A549 treated with DMSO at 1 μM for 4 hours (cell line): ENCODE measurements at places on chromosomes 5 and 9. TPM values are rescaled to one million over a fixed set of nuclear protein-coding genes. Genes with fewer than 3 reads are reported as not detected.

Gene IRGM
- 0.06 to 0.17 TPM (median 0.09 TPM) in 3 of 5 replicates, not detected in the others for total RNA-seq

Gene PPP1R26
- 15.0 to 20.1 TPM (median 19.0 TPM) in 5 replicates for total RNA-seq

Gene OR2K2
- total RNA-seq = not detected in 5 replicates

Gene ARL10
- total RNA-seq = 0.31 to 1.1 TPM (median 0.76 TPM) in 5 replicates

Gene TLE1
- total RNA-seq = 85.5 to 88.9 TPM (median 87.8 TPM) in 5 replicates

Gene OBP2B
- not detected in 5 replicates for total RNA-seq

Gene ABCA1
- 6.3 to 8.7 TPM (median 6.5 TPM) in 5 replicates for total RNA-seq

Gene MACIR
- total RNA-seq = 18.1 to 22.2 TPM (median 21.6 TPM) in 5 replicates

Gene MEIKIN
- total RNA-seq = not detected in 5 replicates

Gene HMCN2
- 0.03 to 0.17 TPM (median 0.09 TPM) in 3 of 5 replicates, not detected in the others for total RNA-seq

Gene AIF1L
- 1.2 to 1.5 TPM (median 1.3 TPM) in 5 replicates for total RNA-seq

Gene MYMK
- total RNA-seq = not detected in 5 replicates

Gene PCDHGB1
- 1.6 to 2.1 TPM (median 1.8 TPM) in 5 replicates for total RNA-seq

Gene ENG
- 0.09 to 0.34 TPM (median 0.14 TPM) in 5 replicates for total RNA-seq

Gene SUB1
- total RNA-seq = 185 to 303 TPM (median 260 TPM) in 5 replicates

Gene PTCH1
- 2.6 to 4.4 TPM (median 3.1 TPM) in 5 replicates for total RNA-seq

Gene DPYSL3
- total RNA-seq = 17.5 to 21.1 TPM (median 17.5 TPM) in 5 replicates

Gene ADGRD2
- not detected in 5 replicates for total RNA-seq

Gene SPIN1
- total RNA-seq = 37.5 to 46.4 TPM (median 44.5 TPM) in 5 replicates

Gene SLC6A18
- not detected in 5 replicates for total RNA-seq

Gene IFNK
- not detected in 5 replicates for total RNA-seq

Gene MLANA
- not detected in 5 replicates for total RNA-seq

Gene SOX30
- 0.03 to 0.05 TPM in 2 of 5 replicates, not detected in the others for total RNA-seq

Gene TAF11L5
- not detected in 5 replicates for total RNA-seq

Gene ZNF618
- 9.0 to 13.3 TPM (median 11.4 TPM) in 5 replicates for total RNA-seq

Gene IFNA5
- total RNA-seq = not detected in 5 replicates

Gene HAND1
- 0.22 to 0.34 TPM (median 0.31 TPM) in 5 replicates for total RNA-seq

Gene PLPP7
- total RNA-seq = 0.07 TPM in 1 of 5 replicates, not detected in the others

Gene OTULINL
- total RNA-seq = 4.4 to 6.1 TPM (median 5.6 TPM) in 5 replicates

Gene WDR5
- 55.4 to 67.9 TPM (median 63.3 TPM) in 5 replicates for total RNA-seq

Gene DMGDH
- not detected in 5 replicates for total RNA-seq

Gene CCDC192
- not detected in 5 replicates for total RNA-seq

Gene BAAT
- total RNA-seq = 0.40 to 0.67 TPM (median 0.57 TPM) in 5 replicates

Gene CDKN2B-AS1
- not detected in 5 replicates for total RNA-seq

Gene SELENOP
- 0.10 to 0.72 TPM (median 0.42 TPM) in 5 replicates for total RNA-seq

Gene TMC1
- total RNA-seq = 0.05 to 0.19 TPM in 2 of 5 replicates, not detected in the others

Gene PGGT1B
- total RNA-seq = 19.1 to 24.3 TPM (median 21.9 TPM) in 5 replicates

Gene GZMA
- total RNA-seq = not detected in 5 replicates

Gene OR1Q1
- not detected in 5 replicates for total RNA-seq

Gene SMIM33
- not detected in 5 replicates for total RNA-seq

Gene FST
- 10.5 to 15.6 TPM (median 12.1 TPM) in 5 replicates for total RNA-seq

Gene INSL4
- 15.5 to 19.2 TPM (median 18.0 TPM) in 5 replicates for total RNA-seq

Gene HAVCR2
- 0.23 to 0.63 TPM (median 0.40 TPM) in 5 replicates for total RNA-seq

Gene UCK1
- total RNA-seq = 18.5 to 24.4 TPM (median 23.0 TPM) in 5 replicates

Gene PAEP
- 0.13 to 0.46 TPM (median 0.20 TPM) in 3 of 5 replicates, not detected in the others for total RNA-seq

Gene GRIN1
- 0.10 to 0.62 TPM (median 0.57 TPM) in 5 replicates for total RNA-seq

Gene GABRP
- total RNA-seq = not detected in 5 replicates

Gene MRPS27
- total RNA-seq = 56.3 to 64.6 TPM (median 63.5 TPM) in 5 replicates
